Activated CD4-positive, alpha-beta T cell treated with anti-CD3 and anti-CD28 coated beads, Interleukin-2, amount 10 ng/mL, durations not matched to agents 24 days and 14 days (primary cell): ENCODE measurements at places on chromosomes 16 and 17. TPM values are rescaled to one million over a fixed set of nuclear protein-coding genes. Genes with fewer than 3 reads are reported as not detected.

The USH1G gene
- total RNA-seq = not detected in 2 replicates

The ARMC5 gene
- 9.9 and 10.5 TPM in 2 replicates for total RNA-seq

GRCh38 chr17:11935734-11936406 lies 61.4 kb downstream of the ZNF18 start:
- no peaks in the 10 kb centered on the region for H3K27me3 ChIP-seq
- no peak overlapping the region for H3K27ac ChIP-seq
- no peaks in the 10 kb centered on the region for H3K4me1 ChIP-seq
- no peaks in the 10 kb centered on the region for H3K36me3 ChIP-seq

GRCh38 chr17:74305865-74306654 lies 20.0 kb upstream of the KIF19 start:
- no peak overlapping the region for H3K4me3 ChIP-seq
- H3K4me1 ChIP-seq = peaks cover 16% of the 10 kb centered on the region
- peaks cover 7% of the 10 kb centered on the region for H3K27me3 ChIP-seq
- H3K36me3 ChIP-seq = no peaks in the 10 kb centered on the region
- no peak overlapping the region for H3K27ac ChIP-seq
- no peak for DNase-seq

DNA sequence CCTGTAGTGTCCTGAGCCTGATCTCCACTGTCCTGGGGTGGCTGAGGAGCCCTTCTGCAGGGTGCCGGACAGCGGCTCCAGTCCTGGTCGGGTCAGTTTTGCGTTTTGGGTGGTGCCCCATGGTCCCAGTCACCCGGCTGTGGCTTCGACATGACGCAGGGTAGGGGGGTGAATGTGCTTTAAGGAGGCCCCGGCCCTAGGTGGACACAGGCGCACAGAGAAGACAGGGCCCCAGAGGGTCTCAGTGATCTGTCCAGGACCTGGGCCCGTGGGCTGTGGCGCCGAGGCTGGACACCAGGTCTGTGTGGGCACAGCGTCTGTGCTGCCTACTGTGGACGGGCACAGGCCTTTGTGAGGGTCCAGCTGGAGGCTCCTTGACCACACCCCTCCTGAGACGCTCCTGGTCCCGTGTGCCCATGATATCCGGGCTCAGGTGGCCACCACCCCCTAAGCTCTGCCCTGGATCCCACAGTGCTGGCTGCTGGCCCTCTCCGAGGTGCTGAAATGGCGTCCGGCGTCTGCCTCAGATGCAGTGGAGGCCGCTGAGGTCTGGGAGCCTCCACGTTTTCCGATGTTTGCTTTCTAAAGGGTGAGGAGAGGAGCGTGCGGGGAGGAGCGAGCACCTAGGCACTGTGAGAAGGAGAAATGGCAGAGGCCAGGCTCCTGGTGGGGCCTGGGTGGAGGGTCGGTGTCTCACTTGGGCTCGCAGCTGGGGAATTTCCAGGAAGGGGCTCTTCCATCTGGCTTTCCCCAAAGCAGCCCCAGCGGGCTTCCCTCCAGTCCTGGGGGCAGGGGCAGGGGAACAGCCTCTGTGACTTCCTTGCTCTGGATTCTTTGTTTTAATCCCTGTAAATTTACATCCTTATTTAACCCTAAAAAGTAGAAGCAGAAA lies 56.1 kb upstream of the ACSF3 start:
- peak; percentile 87 for DNase-seq
- H3K27ac ChIP-seq = no peak overlapping the region
- H3K36me3 ChIP-seq = no peaks in the 10 kb centered on the region

- H3K36me3 ChIP-seq = peaks cover 29% of the 10 kb centered on the region
- peak; percentile 94 for DNase-seq
- H3K27me3 ChIP-seq = no peaks in the 10 kb centered on the region
Measured at GRCh38 chr17:75848523-75849278, 4.5 kb upstream of the UNC13D start.

GRCh38 chr16:50718061-50718760 lies 23.7 kb upstream of the CYLD start:
- H3K4me1 ChIP-seq = peaks cover 32% of the 10 kb centered on the region
- H3K36me3 ChIP-seq = peaks cover 21% of the 10 kb centered on the region
- no peak overlapping the region for H3K4me3 ChIP-seq
- H3K27ac ChIP-seq = no peak overlapping the region
- no peak for DNase-seq

DNA sequence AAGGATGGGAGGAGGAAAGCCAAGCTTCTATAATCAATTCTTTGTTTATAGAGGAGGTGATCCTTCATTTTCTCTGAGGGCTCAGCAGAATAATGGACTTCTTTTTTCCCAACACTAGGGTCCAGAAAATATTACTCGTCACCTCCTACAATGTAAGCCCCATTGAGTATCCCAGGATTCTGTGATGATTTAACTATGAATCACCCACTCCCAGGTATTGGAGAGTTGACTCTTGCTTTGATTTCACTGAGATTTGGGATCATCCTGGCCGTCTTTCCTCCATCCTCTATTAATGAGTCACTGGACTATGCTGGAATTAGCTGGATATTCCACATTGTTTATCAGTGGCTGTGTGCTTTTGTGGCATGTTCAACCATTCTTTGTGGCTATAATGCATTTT lies 452.0 kb downstream of the NPIPA7 start:
- H3K27ac ChIP-seq = no peak overlapping the region
- H3K4me1 ChIP-seq = no peaks in the 10 kb centered on the region
- no peak for DNase-seq
- no peaks in the 10 kb centered on the region for H3K27me3 ChIP-seq

DNA sequence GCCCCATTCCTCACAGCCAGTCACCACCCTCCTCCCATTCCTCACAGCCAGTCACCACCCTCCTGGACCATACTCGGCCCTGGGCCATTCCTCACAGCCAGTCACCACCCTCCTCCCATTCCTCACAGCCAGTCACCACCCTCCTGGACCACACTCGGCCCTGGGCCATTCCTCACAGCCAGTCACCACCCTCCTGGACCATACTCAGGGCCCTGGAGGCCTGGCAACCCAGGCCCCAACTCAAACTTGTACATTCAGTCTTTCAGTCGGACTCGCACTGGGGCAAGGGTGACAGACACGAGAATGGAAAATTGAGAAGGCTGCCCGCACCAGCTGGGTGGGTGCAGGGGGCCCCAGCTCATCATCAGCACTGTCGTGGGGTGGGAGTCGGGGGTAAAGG lies 30.4 kb upstream of the FOXK2 start:
- no peak for DNase-seq
- H3K36me3 ChIP-seq = peaks cover 44% of the 10 kb centered on the region
- peak overlapping the region; percentile 20 for H3K27ac ChIP-seq
- no peak overlapping the region for H3K4me3 ChIP-seq
- H3K27me3 ChIP-seq = no peaks in the 10 kb centered on the region

DNA sequence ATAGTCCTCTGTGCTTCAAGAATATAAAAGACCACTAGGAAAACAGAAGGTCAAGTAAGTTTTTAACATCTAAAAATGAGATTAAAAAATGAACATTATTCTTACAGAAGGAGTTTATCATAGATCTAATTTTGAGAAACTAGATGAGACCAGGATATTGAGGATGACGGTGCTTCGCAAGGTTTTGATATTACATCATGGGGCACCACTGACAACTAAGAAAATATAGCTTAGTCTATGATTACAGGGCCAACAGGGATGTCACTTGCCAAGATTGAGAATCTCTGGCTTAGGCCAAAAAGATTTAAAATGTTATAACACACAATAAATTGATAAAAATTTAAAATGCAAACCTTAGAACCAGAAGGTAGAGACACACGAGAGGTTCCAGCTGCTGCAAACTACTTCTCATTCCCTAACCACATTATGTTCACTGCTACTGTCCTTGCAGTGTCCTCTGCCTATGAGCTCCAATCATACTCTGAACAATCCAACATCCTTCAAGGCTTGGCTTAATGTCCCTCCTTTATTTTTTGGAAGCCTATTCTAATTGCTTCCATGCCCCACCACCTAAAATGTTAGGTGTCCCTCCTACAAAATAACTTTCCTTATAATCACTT lies 33.2 kb downstream of the USP32 start:
- H3K27ac ChIP-seq = no peak overlapping the region
- H3K4me1 ChIP-seq = peaks cover 26% of the 10 kb centered on the region
- no peak overlapping the region for H3K4me3 ChIP-seq
- H3K36me3 ChIP-seq = peaks cover 4% of the 10 kb centered on the region

- H3K4me3 ChIP-seq = peak within 1 kb of the TSS; percentile 85
- peaks cover 13% of the 10 kb centered on the region for H3K36me3 ChIP-seq
- peak; percentile 89 for DNase-seq
Measured at GRCh38 chr17:41835800-41836549, at the start of gene NT5C3B. NT5C3B (minus strand) TSS chr17:41836232; CDS start chr17:41836193, 39 bp downstream.
